ENCODE measurements at places on chromosomes 3 and 15. TPM values are rescaled to one million over a fixed set of nuclear protein-coding genes. Genes with fewer than 3 reads are reported as not detected.

Gene AP3B2
- total RNA-seq = not detected

Gene ALDH1A2
- total RNA-seq = not detected

Gene MRAS
- total RNA-seq = not detected

DNA sequence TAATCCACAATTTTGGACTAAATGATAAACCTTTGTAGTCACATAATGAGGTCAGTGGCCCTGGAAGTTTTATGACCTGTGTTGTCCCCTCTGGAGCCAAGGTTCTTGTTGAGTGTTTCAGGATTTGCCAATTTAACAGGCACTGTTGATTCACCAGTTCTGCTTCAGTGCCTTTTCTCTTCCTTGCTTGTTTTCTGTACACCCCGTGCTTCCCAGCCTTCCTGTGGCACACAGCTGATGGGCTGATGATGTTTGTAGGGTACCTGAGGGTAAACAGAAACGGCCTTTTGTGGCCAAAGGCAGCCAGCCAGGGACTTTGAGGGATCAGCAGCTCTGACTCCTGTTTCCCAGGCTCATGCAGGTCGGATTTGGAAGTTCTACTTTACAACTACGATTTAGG lies 13.3 kb downstream of the GYG1 start:
- H3K4me3 ChIP-seq = no peak overlapping the region
- peaks cover 56% of the 10 kb centered on the region for H3K36me3 ChIP-seq
- DNase-seq = no peak
- no peaks in the 10 kb centered on the region for H3K27me3 ChIP-seq
- peaks cover 40% of the 10 kb centered on the region for H3K4me1 ChIP-seq

DNA sequence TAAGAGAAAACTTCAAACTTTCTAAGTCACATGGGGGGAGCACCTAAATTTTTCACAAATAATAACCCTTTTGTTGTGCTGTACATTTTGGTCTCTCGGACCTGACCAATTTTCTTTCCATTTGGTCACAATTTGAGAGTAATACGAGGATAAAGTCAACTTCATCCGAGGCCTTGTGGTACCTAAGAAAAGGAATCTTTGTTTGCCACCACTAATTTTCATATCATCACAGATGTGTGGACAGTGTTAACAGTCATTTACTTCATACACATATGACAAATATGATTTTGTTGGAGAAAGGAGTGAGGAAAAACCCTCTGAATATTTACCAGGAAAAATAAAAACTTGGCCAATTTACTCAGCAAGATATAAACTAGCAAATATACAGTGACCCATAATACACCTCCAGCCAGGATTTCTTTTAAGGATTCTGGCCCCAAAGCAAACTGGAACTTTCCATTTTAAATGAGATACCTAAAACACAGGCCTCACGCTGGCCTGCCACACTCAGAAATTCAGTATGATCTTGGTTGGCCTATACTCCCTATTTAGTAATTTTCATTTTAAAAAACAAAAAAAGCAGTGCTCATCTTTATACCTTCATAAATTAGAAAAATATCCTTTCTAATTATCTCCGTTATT lies 40.7 kb downstream of the VGLL4 start:
- no peak for DNase-seq
- peaks cover 48% of the 10 kb centered on the region for H3K36me3 ChIP-seq
- no peaks in the 10 kb centered on the region for H3K27me3 ChIP-seq
- H3K27ac ChIP-seq = no peak overlapping the region
- H3K4me1 ChIP-seq = peaks cover 54% of the 10 kb centered on the region

DNA sequence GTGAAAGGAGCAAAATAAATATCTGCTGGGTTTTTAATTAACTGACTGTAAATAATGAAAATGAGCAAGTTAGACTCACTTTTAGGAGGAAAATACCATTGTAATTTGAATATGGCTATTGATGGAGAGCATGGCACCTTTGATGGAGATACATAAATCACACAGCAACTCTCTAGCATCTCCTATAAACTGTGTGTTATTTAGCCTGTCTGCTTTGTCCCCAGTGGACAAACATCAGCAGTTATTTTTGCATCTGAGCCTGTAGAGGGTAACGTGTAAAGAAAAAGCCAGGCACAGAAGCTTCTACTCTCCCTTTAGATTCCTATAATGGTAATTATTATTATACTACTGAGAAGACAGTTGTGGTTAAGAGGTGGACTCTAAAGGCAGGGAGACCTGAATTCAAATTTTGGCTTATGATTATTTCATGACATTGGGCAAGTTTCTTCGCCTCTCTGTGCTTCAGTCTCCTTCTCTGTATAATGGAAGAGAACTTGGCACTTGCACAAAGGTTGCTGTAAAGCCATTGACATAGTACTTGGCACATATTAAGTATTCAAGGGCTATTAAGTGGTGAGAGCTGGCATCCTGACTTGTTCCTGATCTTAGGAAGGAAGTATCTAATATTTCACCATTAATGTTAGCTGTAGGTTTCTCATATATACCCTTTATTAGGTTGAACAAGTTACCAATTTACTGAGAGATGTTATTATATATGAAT lies 289.5 kb upstream of the TRIM42 start:
- no peak overlapping the region for H3K27ac ChIP-seq
- no peaks in the 10 kb centered on the region for H3K27me3 ChIP-seq
- H3K4me1 ChIP-seq = no peaks in the 10 kb centered on the region
- no peak overlapping the region for H3K4me3 ChIP-seq
- H3K36me3 ChIP-seq = no peaks in the 10 kb centered on the region

DNA sequence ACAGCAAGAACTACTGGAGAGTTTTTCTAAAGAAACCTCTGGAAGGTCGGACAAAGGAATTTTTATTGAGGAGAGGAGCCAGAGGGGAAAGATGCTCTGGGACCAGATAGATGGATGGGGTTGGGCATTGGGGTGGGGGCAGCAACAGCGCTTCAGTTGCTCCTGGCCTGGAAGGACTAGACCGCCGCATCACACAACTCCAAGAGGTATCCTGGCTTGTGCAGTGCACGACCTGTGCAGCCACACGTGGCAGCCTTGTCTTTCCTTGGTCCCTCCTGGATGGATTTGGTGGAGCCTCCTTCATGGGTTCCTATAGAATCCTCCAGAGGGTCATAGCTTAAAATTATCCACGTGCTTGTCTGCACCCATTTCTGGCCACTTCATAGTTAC lies 23.0 kb downstream of the MAGEF1 start:
- H3K27me3 ChIP-seq = peaks cover 13% of the 10 kb centered on the region
- no peak overlapping the region for H3K4me3 ChIP-seq
- DNase-seq = no peak

All from activated CD8-positive, alpha-beta T cell treated with anti-CD3 and anti-CD28 coated beads, Interleukin-2, amount 10 ng/mL, durations not matched to agents 7 days and 5 days (primary cell).